ENCODE measurements at places on chromosomes 7 and 10. TPM values are rescaled to one million over a fixed set of nuclear protein-coding genes. Genes with fewer than 3 reads are reported as not detected.

The BAG3 gene
- 11.1 TPM for total RNA-seq

The TMEM26 gene
- not detected for total RNA-seq

The CCL24 gene
- not detected for total RNA-seq

The MEOX2 gene
- not detected for total RNA-seq

The ACHE gene
- 5.1 TPM for total RNA-seq

- H3K36me3 ChIP-seq: no peaks in the 10 kb centered on the region
- no peaks in the 10 kb centered on the region for H3K27me3 ChIP-seq
- no peak overlapping the region for H3K27ac ChIP-seq
Measured at GRCh38 chr7:91358303-91358702, 94.1 kb downstream of the FZD1 start.

GRCh38 chr7:133039614-133040013 is 42.3 kb downstream of the CHCHD3 start:
- no peak overlapping the region for H3K27ac ChIP-seq
- H3K4me3 ChIP-seq: no peak overlapping the region
- peaks cover 6% of the 10 kb centered on the region for H3K4me1 ChIP-seq
- H3K27me3 ChIP-seq: no peaks in the 10 kb centered on the region

- H3K27ac ChIP-seq: peak within 1 kb of the TSS; percentile 96
- H3K27me3 ChIP-seq: no peaks in the 10 kb centered on the region
- peak within 1 kb of the TSS; percentile 100 for H3K4me3 ChIP-seq
- H3K36me3 ChIP-seq: peaks cover 34% of the 10 kb centered on the region
- H3K4me1 ChIP-seq: peaks cover 62% of the 10 kb centered on the region
- peak; percentile 88 for DNase-seq
Measured at GRCh38 chr7:44978511-44979366, at the start of gene MYO1G. TSS of gene MYO1G (minus strand) at chr7:44979015. CDS start at chr7:44978961, 54 bp downstream.

GRCh38 chr10:119326167-119326566 is 118.8 kb downstream of the GRK5 start:
- H3K4me3 ChIP-seq: no peak overlapping the region
- H3K36me3 ChIP-seq: peaks cover 16% of the 10 kb centered on the region
- no peak overlapping the region for H3K27ac ChIP-seq
- no peaks in the 10 kb centered on the region for H3K4me1 ChIP-seq

DNA sequence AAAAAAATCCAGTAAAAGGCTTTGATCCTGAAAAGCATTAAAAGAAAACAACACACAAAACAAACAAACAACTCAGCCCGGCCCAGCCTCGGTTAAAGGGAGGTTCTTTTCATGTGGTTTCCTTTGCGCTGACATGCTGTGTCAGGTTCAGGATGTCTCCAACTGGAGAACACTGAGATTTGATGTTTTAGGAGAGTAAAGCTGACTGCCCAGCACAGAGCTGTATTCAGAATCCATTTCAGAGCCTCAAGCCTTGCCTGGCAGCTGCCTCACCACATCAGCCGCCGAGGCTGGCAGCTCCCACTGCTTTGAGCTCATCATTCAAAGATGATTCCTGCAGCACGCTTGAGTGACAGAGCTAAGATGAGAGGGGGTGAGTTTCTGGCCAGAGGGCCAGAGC is 205.8 kb upstream of the LYZL1 start:
- no peak overlapping the region for H3K4me3 ChIP-seq
- H3K27me3 ChIP-seq: peaks cover 1% of the 10 kb centered on the region
- DNase-seq: no peak
- H3K36me3 ChIP-seq: no peaks in the 10 kb centered on the region
- no peak overlapping the region for H3K27ac ChIP-seq
- no peaks in the 10 kb centered on the region for H3K4me1 ChIP-seq

- H3K27ac ChIP-seq: no peak overlapping the region
- H3K27me3 ChIP-seq: no peaks in the 10 kb centered on the region
- H3K36me3 ChIP-seq: no peaks in the 10 kb centered on the region
- no peaks in the 10 kb centered on the region for H3K4me1 ChIP-seq
- H3K4me3 ChIP-seq: no peak overlapping the region
- no peak for DNase-seq
Measured at GRCh38 chr10:129179972-129180678, 286.9 kb upstream of the MGMT start.

DNA sequence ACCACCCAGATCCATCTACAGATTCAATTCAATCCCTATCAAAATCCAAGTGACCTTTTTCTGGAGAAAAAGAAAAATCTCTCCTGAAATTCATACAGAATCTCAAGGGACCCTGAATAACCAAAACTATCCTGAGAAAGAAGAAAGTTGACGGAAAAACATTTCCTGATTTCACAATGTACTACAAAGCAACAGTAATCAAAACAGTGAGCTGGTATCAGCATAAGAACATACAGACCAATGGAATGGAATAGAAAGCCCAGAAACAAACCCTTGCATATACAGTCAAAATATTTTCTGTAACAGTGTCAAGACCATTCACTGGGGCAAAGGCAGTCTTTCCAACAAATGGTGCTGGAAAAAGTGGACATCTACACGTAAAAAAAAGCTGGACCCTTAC is 89.9 kb downstream of the JMJD1C start:
- no peaks in the 10 kb centered on the region for H3K36me3 ChIP-seq
- H3K27ac ChIP-seq: no peak overlapping the region
- DNase-seq: no peak
- H3K4me1 ChIP-seq: peaks cover 7% of the 10 kb centered on the region
- H3K27me3 ChIP-seq: no peaks in the 10 kb centered on the region
- H3K4me3 ChIP-seq: no peak overlapping the region
